ENCODE measurements at places on chromosomes 6 and 20.

DNA sequence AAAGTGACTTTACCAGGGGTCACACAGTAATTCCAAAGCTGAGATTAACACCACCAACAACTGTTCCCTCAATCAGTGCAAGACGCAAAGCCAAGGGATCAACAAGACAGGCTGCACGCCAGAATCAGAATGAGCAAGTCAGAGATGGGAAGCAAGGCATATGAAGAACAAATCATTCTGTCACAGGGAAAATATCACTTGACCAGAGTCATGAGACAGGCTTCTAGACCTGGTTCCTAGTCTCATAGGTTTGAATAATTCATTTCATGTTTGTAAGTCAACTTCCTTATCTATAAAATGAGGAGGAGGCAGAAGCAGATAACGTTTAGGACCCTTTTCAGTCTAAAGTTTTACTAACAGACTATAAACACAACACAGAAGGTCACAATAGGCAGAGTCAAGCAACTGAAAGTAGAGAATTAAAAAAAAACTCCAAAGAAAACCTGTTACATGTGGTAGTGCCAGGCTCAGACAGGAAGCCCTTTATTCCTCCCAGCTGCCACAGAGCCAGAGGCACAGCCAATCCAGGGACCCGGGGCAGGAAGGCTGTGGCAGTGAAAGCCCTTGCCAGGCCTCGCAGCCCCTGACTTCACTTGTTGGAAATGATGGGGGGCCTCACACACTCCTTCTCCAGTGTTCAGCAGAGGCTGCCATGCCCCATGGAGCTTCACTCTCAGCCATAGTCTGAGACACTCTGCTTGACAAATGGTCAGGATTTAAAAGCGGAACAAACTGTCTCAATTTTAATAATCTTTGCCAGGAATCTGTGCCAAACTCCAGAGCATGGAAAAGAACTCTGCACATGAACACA is 29.2 kb upstream of the DST start:
- DNase-seq = no peak

DNA sequence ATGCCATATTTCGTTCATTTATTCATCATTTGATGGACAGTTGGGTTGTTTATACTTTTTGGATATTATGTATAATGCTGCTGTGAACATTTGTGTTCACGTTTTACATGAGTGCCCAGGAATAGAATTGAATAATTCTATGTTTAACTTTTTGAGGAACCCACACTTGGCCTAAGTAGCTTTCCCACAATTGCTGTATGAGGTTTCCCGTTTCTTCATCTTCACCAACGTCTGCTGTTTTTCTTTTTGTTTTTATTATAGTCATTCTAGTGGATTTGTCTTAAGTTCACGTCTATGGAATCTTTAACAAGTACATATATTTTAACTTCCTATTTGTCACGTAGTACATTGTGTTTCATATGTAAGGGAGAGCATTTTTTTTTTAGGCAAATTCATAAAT is 110.3 kb downstream of the JARID2 start:
- DNase-seq = no peak

GRCh38 chr20:59785986-59786795 is 147.2 kb downstream of the SYCP2 start:
- no peak for DNase-seq

DNA sequence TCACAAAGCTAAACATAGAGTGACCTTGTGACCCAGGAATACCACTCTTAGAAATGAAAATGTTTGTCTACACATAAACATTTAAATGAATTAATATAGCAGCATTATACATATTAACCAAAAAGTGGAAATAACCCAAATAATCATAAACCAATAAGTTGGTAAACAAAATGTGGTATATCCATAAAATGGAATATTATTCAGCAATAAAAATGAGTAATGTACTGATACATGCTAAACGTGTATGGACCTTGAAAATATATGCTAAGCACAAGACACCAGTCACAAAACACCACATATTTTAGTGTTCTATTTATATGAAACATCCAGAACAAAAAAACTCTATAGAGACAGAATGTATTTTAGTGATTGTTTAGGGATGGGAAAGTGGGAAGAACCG is 68.9 kb upstream of the FUT9 start:
- DNase-seq = no peak

- no peak for DNase-seq
These were observed 34.1 kb downstream of the UTRN start for GRCh38 chr6:144319211-144319610.

DNA sequence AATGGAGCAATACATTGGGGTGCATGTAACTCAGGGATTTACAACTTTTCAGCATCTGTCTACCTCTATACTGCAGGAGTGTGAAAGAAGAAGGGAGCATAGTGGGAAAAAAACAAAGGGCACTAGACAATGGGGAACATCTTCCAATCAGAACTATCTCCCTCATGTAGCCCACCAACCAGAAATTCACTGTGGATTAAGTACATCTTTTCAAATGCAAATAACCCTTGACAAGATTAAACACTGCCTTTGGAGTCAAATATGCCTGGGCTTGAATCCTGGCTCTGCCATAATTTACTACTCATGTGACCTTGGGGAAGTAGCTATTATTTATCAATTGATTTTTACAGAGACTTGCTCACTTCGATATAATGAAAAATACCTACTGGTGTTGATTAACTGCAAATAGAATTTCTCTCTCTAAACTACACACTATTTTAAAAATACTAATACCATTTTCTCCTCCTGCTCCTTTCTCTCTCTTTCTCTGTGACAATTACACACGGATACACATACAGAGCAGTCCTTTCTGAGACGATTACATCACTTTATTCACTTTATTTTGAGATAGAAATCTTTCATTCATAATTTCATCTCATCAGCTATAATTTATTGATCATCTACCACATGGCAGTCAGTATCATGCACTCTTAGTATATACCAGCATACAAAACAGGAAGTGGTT is 783.7 kb downstream of the FRK start:
- DNase-seq = no peak

- no peak for DNase-seq
These were observed 104.0 kb downstream of the MKKS start for GRCh38 chr20:10330071-10330470.

Data from NK-92 treated with Interleukin-12 subunit alpha and Interleukin-12 subunit beta, amount 100 ng/mL, for 24 hours (cell line).